ENCODE measurements at places on chromosomes 3 and 15.

DNA sequence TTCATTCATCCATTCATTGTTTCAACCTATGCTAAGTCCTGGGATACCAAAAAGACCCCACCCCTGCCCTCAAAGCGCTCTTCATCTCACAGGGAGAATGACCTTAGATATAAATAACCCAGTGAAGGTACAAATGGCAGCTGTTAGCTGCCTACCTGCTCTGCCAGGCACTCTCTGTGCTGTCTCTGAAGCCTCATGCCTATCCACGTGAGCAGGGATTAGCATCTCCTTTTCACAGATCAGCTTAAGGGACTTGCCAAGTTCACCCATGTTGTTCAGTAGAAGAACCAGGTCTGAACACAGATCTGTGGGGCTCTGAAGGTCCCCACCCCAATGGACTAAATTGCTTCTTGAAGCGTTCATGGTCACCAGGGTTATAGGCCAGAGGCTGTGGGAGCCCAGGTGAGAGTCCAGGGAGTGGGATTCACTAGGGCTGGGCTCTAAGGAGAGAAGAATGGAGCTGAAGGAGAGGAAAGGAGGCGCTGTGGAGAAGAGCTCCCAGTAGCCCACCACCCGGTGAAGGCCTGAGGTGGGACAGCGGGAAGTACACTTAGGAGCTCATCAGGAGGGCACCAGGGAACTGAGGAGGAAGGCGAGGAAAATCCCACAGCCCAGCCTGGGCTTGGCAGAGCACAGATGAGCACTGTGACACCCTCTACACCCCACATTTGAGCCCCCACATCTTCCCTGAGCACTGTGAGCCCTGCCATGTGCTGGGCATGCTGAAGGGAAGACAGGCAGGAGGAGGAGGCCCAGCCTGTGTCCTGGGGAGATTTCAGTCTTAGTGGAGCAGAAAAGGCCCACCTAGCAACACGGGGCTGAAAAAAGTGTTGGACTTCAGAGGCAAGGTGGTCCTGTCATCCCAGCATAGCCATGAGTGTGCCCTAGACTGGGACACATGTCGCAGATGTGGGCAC lies 20.4 kb downstream of the RBP1 start:
- no peak for DNase-seq

GRCh38 chr15:70491641-70492040 lies 271.7 kb downstream of the UACA start:
- DNase-seq: no peak

GRCh38 chr15:41056810-41057209 lies 59.3 kb downstream of the INO80 start:
- DNase-seq: no peak

- DNase-seq: no peak
Observed at GRCh38 chr3:45462522-45463265, 74.3 kb downstream of the LARS2 start.

Data from left colon (tissue), 2 donors.